Colonic mucosa (tissue), 4 donors: ENCODE measurements at places on chromosomes 12 and 14. TPM values are rescaled to one million over a fixed set of nuclear protein-coding genes. Genes with fewer than 3 reads are reported as not detected.

- no peaks in the 10 kb centered on the region for H3K36me3 ChIP-seq
- H3K27me3 ChIP-seq: no peaks in the 10 kb centered on the region
- DNase-seq: no peak
- H3K4me1 ChIP-seq: no peaks in the 10 kb centered on the region
- H3K4me3 ChIP-seq: no peak overlapping the region
Observed at GRCh38 chr12:3694673-3695072, 58.2 kb downstream of the CRACR2A start.

PPTC7 gene
- total RNA-seq: 34.9 TPM

RNASE7 gene
- 0.30 TPM for total RNA-seq

DNA sequence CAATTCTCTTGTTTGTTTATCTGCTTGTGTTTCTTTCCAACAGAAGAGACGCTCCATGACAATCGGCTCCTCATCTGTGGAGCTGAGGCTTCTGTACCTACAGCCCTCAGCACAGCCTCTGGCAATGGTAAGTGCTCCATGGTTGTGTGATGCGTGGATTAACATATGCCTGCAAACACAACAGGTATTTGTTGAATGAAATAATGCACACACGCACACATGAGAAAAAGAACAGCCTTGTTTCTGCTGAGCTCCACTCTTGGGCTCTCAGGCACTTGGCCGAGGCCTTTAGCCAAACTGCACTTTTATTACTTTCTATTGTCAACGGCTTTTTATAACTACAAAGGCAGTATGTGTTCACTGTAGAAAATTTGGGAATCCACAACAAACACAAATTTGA is 120.4 kb upstream of the TMCC3 start:
- no peaks in the 10 kb centered on the region for H3K36me3 ChIP-seq
- no peak overlapping the region for H3K4me3 ChIP-seq
- H3K27ac ChIP-seq: peak overlapping the region; percentile 37
- DNase-seq: no peak
- peaks cover 12% of the 10 kb centered on the region for H3K4me1 ChIP-seq

DNA sequence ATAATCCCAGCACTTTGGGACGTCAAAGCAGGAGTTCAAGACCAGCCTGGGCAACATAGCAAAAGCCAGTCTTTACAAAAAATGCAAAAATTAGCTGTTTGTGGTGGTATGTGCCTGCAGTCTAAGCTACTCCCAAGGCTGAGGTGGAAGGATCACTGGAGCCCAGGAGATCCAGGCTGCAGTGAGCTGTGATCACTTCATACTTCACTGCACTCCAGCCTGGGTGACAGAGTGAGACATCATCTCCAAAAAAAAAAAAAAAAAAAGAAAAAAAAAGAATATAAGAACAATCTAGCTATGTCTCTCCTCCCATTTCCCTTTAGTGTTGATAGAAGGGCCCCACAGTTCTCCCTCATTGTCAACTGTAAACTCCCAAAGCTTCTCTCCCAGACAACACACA is 3.5 kb upstream of the BCAT1 start:
- no peak overlapping the region for H3K4me3 ChIP-seq
- no peak overlapping the region for H3K27ac ChIP-seq
- H3K27me3 ChIP-seq: no peaks in the 10 kb centered on the region
- no peak for DNase-seq
- H3K4me1 ChIP-seq: no peaks in the 10 kb centered on the region

GRCh38 chr14:52370406-52370935 is 56.4 kb downstream of the PTGER2 start:
- no peaks in the 10 kb centered on the region for H3K36me3 ChIP-seq
- no peak overlapping the region for H3K4me3 ChIP-seq
- no peaks in the 10 kb centered on the region for H3K4me1 ChIP-seq
- no peak overlapping the region for H3K27ac ChIP-seq

DNA sequence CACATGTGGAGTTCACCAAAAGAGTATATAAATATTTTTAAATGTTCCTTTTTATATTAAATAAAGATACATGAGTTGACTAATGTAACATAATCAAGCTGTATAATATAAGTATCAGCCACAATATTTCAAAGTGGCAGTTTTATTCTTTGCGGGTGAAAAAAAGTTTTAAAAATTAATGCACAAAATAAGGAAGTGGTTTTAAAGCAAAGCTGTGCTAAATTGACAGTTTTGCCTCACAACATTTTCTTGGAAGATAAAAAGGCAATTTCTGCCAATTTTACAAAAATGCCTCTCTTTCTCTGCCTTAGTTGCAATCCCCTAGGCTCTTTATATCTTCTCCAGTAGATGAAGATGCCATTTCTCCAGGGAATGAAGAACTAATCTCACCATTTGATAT is 719.1 kb downstream of the C12orf50 start:
- no peaks in the 10 kb centered on the region for H3K36me3 ChIP-seq
- H3K27me3 ChIP-seq: no peaks in the 10 kb centered on the region
- no peaks in the 10 kb centered on the region for H3K4me1 ChIP-seq

DNA sequence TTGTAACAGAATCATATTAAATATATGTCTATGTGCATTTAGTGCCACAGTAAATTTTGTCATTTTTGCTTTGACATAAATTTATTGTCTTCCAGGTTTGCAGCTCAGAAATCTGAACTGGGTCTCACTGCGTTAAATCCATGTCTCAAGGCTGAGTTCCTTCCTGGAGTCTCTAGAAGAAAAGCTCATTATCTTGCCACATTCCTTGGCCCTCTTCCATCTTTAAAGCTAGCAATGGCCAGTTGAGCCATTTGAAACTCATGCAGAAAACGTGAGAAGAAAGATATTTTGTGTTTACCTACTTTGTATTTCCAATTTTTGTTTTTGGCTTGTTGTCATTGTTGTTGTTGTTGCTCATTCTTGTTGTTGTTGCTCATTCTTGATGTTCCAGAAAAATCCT is 10.7 kb downstream of the PRH1 start:
- H3K27me3 ChIP-seq: no peaks in the 10 kb centered on the region
- H3K4me3 ChIP-seq: no peak overlapping the region
- H3K27ac ChIP-seq: no peak overlapping the region
- no peak for DNase-seq
- no peaks in the 10 kb centered on the region for H3K4me1 ChIP-seq

DNA sequence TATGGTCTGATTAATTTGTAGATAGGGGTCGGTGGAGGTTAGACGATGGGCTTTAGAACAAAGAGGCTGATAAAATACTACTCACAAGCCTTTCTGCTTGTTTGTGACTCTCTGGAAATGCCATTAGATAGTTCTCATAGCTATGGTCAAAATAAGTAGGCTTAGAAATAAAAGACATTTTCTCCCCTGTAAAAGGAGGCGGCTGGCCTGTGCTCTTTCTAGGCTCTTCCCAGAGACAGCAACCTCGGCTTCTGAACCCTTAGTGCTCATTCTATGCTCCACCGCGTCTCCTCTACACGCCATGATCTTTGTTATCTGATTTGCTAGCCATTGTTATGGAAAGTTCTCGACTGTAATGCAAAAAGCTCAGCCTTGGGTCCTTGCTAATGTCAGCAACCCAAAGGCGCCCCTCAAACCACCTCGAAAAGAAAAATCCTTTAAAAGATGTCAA is 64.5 kb downstream of the CRADD start:
- H3K27ac ChIP-seq: peak overlapping the region; percentile 84
- no peaks in the 10 kb centered on the region for H3K36me3 ChIP-seq
- peak; percentile 27 for DNase-seq
- peak overlapping the region; percentile 56 for H3K4me3 ChIP-seq
